Dermis blood vessel endothelial cell (primary cell): ENCODE measurements at places on chromosomes 7 and 10. TPM values are rescaled to one million over a fixed set of nuclear protein-coding genes. Genes with fewer than 3 reads are reported as not detected.

DNA sequence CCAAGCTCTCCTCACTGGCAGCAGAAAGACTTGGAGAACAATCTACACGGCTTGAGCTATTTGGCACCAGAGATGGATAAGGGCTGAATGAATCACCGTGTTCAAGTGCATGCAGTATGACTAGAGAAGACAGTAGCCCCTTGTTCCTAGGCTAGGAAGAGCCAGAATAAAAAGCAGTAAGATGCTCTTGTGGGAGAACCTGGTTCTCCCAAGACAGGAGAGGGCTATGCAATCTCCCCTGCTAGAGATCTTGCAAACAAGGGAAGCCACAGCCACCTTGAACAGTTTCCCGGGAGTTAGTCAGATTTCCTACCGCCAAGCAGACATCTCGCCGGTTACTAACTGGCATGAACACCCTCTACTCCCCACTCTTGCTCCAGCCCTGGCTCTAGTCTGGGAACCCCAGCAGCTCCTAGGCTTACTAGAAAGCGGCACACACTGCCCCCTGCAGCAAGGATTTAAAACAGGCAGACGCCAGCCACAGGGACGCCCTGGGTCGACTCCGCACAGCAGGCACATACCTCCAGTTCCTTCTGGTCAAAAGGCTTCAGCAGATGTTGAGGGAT lies 107.3 kb downstream of the SMURF1 start:
- peak; percentile 56 for DNase-seq

GRCh38 chr10:121440461-121440860 lies 157.8 kb downstream of the FGFR2 start:
- DNase-seq: no peak

DNA sequence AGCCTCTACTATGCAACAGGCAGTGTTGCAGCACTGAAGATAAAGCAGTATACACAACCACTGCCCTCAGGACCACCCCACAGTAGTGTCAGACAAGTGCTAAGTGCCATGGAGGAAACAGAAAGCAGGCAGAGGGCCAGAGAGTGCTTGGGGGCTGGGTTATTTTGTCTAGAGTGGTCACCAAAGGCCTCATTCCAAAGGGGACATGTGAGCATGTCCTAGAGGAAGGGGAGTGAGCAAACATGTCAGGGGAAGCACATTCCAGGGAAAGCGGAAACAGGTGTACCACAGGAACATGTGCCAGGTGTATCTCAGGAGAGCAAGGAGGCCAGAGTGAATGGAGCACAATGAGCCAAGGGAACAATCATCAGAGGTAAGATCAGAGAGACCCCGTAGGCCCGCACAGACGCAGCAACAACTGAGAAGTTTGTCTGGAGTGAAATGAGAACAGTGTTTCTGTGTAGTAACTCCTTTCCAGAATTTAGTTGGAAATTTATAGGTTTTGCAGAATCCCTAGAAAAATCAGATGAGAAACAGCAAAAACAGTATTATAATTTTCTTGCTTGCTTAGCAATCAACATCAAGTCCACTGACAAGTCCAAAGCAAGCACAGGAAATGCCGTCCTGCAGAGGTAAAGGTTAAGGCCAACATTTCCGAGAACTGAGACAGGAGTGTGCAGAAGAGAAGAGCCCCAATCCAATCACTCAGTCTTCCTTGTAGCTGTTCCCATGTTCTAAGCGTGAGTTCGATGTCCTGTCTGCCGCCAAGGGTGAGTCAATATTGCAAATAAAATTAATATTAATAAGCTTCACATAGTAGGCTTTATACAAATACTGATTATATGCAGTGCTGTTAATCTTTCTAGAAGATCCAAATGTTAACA lies 67.3 kb downstream of the SGMS1 start:
- DNase-seq: peak; percentile 60

DNA sequence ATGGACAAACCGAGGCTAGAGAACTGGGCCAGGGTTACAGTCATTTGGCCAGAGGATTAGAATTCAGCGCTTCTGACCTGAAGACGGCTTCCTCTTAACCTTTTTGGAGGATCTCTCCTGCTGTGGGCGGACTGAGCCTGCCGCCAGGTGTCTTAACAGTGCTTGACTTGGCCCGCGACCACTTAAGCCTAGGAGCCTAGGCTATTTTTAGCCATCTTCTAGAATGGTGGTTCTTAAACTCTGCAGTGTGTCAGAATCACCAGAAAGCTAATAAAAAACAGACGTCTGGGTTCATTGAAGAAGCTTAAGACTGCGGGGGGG lies 722 bp downstream of the MDH2 start:
- no peak for DNase-seq

Gene STEAP1
- 11.1 and 27.6 TPM in 2 replicates for total RNA-seq

DNA sequence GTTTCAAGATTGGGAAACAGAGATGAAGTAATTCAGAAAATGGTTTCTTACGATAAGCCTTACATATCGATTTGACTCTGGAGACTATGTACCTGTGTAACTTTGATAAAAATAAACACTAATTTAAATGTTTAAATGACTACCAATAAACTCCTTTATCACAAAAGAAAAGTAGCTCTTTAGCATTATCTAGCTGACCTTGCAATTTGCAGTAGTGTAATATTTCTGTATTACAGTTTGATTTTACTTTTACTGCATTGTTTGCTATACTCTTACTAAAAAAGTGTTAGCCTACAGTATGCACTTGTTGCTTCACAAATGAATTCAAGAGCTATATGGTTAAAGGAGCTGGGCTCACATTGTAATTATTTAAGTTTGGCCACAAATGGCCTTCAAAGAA lies 77.8 kb upstream of the ZNF804B start:
- DNase-seq: no peak

DNA sequence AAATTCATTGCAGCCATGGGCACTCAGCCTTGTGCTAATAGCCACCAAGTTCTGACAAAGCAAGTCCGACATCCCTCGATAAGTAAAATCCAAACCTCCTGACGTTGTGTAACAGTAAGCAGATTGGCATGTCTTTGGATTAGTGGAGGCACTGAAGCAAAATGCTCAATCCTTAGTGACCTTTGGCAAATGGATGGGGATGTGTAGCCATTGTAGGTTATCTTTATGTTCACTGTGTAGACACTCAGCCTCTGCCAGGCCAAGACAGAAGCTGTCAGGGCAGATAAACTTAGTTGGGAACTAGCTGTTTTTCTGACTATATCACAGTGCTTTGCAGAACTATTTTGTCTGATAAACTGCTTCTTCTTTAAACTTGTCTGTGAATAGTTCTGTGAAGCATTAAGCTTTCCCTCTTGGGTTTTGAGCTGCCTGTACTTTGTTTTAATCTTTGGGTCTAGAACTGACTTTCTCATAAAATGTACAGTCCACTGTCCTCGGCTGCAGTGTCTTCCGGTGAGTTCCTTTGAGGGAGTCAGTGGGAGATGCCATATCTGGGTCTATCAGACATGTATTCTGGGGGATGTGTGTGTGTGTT lies 220.8 kb downstream of the LRMDA start:
- no peak for DNase-seq

DNA sequence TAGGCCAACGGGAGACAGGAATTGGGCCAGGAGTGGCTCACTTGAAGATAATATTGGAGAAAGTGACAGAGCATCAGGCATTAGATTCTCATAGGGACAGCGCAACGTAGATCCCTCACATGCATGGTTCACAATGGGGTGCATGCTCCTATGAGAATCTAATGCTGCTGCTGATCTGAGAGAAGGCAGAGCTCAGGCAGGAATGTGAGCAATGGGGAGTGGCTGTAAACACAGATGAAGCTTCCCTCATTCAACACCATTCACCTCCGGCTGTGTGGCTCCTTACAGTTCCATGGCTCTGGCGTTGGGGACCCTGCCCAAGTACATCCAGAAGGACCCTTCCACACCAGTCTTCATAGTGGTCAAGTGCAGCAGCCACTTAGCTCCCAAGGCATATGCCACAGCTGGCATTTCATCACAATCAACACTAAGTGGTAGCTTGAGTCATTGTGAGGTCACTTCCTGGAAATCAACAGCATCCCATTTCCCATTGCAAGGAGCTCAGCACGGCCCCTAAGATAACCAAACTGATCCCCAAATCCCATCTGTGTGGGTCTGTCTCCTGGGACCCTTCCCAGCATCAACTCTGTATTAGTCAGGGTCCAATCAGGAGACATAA lies 174.5 kb downstream of the TPST1 start:
- DNase-seq: peak; percentile 35

GRCh38 chr10:125802739-125803138 lies 20.3 kb downstream of the UROS start:
- DNase-seq: no peak

Gene UTF1
- not detected in 2 replicates for total RNA-seq

- DNase-seq: no peak
Measured at GRCh38 chr10:24969841-24970281, 17.5 kb upstream of the PRTFDC1 start.
